ENCODE measurements at places on chromosomes 1 and 21.

- DNase-seq = no peak
Measured at GRCh38 chr1:41891199-41891896, 27.4 kb downstream of the HIVEP3 start.

- no peak for DNase-seq
Measured at GRCh38 chr1:59295618-59296017, 1.3 kb upstream of the FGGY start.

- peak; percentile 86 for DNase-seq
Measured at GRCh38 chr1:110106013-110106941, 6.0 kb upstream of the UBL4B start.

GRCh38 chr1:167392200-167392696, 126.1 kb downstream of the CD247 start:
- DNase-seq = no peak

DNA sequence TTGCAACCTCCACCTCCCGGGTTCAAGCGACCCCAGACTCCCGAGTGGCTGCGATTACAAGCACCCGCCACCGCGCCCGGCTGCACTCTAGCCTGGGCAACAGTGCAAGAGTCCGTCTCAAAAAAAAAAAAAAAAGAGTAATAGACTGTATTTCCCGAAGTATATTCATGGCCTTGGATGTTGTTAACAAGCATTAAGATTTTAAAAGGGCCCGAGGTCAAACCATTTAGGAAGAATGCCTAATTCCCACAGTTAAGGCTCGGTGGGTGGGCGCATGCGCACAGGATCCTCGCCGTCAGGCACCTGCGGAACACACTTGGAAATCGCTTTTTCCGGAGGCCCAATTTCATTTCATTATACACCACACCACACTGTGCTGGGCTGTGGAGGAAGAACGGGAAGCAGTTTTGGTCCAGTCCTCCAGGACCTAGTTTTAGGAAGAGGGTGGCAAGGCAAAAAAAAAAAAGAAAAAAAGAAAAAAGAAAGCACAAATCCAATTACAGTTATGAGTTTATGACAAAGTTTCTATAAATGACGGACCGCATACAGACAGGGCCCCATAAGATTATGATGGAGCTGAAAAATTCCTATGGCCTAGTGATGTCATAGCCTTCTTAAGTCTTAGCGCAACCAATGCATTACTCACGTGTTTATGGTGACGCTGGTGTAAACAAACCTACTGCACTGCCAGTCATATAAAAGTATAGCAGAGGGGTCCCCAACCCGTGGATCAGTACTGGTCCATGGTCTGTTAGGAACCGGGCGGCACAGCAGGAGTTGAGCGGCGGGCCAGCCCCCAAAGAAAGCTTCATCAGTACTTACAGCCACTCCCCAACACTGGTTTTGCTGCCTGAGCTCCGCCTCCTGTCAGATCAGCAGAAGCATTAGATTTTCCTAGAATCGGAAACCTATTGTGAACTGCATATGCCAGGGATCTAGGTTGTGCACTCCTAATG, 38.2 kb downstream of the H3-3A start:
- peak; percentile 73 for DNase-seq

GRCh38 chr21:39863111-39863510, 4.1 kb upstream of the PCP4 start:
- no peak for DNase-seq

DNA sequence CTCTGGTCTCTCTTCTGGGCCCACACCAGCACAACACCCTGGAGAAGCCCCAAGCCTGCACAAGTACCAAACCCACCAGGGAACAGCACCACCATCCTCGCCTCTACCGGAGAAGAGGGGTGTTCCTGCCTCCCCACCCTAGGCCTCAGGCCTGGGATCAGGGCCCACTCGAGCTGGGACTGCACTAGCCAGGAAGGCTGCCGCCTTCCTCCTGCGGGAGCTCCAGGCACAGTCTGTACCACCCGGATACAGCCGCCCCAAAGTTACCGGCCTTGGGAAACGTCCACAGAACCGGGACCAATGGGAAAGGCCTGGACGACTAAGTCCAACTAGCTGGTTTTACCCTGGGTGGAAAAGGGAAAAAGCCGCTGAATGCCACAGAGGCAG, 3.4 kb downstream of the TAL1 start:
- peak; percentile 83 for DNase-seq

- no peak for DNase-seq
Measured at GRCh38 chr1:113975211-113975895, 3.9 kb upstream of the OLFML3 start.

- DNase-seq = no peak
Measured at GRCh38 chr1:7975212-7975865, 13.8 kb downstream of the PARK7 start.

- no peak for DNase-seq
Measured at GRCh38 chr1:6891781-6892579, 106.7 kb downstream of the CAMTA1 start.

- DNase-seq = no peak
Measured at GRCh38 chr1:180863158-180863775, 49.4 kb upstream of the KIAA1614 start.

GRCh38 chr1:67227196-67227595, 60.9 kb downstream of the IL23R start:
- no peak for DNase-seq

DNA sequence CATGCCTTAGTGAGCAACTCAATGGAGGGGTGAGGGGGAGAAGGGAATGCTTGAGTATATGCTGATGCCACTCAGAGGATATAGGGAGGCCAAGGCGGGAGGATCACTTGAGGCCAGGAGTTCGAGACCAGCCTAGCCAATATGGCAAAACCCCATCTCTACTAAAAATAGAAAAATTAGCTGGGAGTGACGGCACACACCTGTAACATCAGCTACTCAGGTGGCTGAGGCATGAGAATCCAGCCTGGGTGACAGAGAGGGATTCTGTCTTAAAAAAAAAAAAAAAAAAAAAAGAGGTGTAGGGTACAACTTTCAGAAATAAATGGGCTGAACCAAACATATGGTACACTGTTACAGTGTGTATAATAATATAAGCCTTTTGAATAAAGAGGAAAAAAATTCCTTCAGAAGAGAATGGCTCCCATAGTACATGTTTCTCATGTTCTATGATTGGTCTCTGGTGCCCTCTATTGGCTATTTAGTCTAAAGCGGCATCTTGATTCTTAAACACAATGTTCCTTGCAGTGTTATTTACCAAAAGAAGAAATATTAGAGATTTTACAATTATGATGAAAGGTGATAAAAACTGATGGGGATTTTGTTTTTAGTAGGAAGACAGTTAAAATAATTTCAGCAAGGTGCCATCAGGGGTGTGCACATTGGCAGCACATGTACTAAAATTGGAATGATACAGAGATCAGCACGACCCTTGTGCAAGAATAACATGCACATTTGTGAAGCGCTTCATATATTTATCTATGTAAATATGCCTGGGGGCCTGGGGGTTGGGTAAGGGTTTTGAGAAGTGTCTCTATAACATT, 109.8 kb downstream of the PATJ start:
- no peak for DNase-seq
